ENCODE measurements at places on chromosomes 6 and 20. TPM values are rescaled to one million over a fixed set of nuclear protein-coding genes. Genes with fewer than 3 reads are reported as not detected.

DNA sequence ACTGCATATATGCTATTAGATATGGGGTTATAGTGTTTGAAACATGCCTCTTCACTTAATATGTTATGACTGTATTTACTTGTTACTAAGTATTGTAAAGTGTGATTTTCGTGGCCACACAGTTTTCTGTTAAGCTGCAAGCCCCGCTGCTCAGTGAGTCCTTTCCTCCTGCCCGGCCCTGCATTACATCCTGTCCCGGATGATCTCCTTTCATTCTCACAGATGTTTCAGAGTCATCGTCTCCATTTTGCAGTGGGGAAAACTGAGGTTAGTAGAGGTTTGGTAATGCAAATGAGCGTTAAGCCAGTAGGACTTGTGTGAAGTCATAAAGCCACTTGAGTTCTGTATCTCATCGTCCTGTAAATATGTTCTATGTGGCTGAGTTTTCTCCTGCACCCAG, 155.5 kb downstream of the CFAP61 start:
- H3K4me3 ChIP-seq, result no peak overlapping the region
- no peak for DNase-seq
- no peaks in the 10 kb centered on the region for H3K4me1 ChIP-seq
- no peaks in the 10 kb centered on the region for H3K36me3 ChIP-seq

DNA sequence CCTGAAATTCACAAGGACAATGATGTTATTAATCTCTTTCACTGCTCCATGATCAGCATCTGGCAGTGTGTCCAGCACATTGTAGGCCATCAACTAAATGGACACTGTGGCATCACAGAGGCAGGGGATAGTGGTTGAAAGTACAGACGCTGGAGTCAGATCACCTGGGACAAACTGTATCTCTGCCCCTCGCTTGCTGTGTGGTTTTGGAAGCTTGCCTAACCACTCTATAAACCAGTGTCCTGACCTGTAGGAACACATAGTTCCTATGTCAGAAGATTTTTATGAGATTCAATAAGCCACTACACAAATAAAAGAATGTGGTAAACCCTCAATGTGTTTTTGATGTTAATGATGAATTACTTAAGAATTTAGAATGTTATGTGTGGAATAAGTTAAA, 219.3 kb upstream of the RNF217 start:
- DNase-seq, result no peak
- no peak overlapping the region for H3K4me3 ChIP-seq
- no peaks in the 10 kb centered on the region for H3K27me3 ChIP-seq
- no peak overlapping the region for H3K27ac ChIP-seq
- H3K36me3 ChIP-seq, result no peaks in the 10 kb centered on the region
- no peaks in the 10 kb centered on the region for H3K4me1 ChIP-seq

AGER gene
- 20.2 TPM for total RNA-seq

DNA sequence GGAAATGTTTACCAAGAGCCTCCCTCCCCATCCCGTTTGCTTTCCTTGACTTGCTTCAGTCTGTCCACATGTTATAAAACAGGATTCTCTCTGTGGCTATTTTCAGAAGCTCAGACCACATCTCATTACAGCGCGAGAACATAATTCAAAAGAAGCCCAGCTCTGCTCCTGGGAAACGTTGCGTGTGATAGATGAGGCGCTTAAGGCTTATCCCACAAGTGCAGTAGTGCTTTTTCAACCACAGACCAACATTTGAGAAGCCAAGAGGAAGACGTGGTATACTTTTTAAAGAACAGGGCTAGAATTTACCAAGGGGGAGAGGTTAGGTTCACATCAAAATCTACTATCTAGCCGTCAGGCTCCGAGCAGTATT, 239.5 kb downstream of the SLC24A3 start:
- no peaks in the 10 kb centered on the region for H3K36me3 ChIP-seq
- no peaks in the 10 kb centered on the region for H3K4me1 ChIP-seq
- no peak overlapping the region for H3K27ac ChIP-seq
- DNase-seq, result no peak
- no peak overlapping the region for H3K4me3 ChIP-seq

ATG5 gene
- total RNA-seq, result 36.7 TPM

VSX1 gene
- total RNA-seq, result not detected

- H3K4me3 ChIP-seq, result no peak overlapping the region
- no peak overlapping the region for H3K27ac ChIP-seq
- no peaks in the 10 kb centered on the region for H3K36me3 ChIP-seq
- peaks cover 13% of the 10 kb centered on the region for H3K27me3 ChIP-seq
- no peak for DNase-seq
Observed at GRCh38 chr20:19973961-19974629, 43.1 kb upstream of the NAA20 start.

DNA sequence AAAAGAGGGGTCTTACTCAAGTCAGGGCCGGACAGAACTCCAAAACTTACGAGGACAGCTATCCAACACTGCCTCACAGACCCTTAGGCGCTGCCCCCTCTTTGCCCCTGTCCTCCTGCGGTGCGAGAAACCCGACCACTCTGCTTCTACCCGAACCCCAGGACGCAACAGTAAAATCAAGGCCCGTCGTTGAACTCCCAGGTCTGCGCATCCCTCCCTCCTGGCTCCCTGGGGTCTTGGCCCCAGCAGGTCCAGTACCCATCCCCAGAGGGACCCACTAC, 6.4 kb downstream of the OLIG3 start:
- no peak overlapping the region for H3K4me3 ChIP-seq
- DNase-seq, result no peak
- peaks cover 13% of the 10 kb centered on the region for H3K4me1 ChIP-seq
- H3K27me3 ChIP-seq, result peaks cover 84% of the 10 kb centered on the region
- peaks cover 4% of the 10 kb centered on the region for H3K36me3 ChIP-seq

LY6G5B gene
- total RNA-seq, result 29.5 TPM

All from activated T-helper 1 cell treated with anti-CD3 and anti-CD28 coated beads, Interleukin-12 subunit alpha, Interleukin-12 subunit beta, Interleukin-2, Interleukin-4 antibody, amounts not matched to agents 30 ng/mL and 10 ng/mL and 1 ng/mL, durations not matched to agents 14 hours and 24 hours and 36 hours (primary cell).